ENCODE measurements at places on chromosomes 12 and 14.
A peak's percentile ranks its signal among the peaks of the same experiment; 100 is the strongest.

- peak; percentile 90 for DNase-seq
Observed at GRCh38 chr12:50924439-50925341, 27.7 kb upstream of the HIGD1C start.

GRCh38 chr14:92207928-92208265 lies 86.1 kb downstream of the CPSF2 start:
- DNase-seq: no peak

DNA sequence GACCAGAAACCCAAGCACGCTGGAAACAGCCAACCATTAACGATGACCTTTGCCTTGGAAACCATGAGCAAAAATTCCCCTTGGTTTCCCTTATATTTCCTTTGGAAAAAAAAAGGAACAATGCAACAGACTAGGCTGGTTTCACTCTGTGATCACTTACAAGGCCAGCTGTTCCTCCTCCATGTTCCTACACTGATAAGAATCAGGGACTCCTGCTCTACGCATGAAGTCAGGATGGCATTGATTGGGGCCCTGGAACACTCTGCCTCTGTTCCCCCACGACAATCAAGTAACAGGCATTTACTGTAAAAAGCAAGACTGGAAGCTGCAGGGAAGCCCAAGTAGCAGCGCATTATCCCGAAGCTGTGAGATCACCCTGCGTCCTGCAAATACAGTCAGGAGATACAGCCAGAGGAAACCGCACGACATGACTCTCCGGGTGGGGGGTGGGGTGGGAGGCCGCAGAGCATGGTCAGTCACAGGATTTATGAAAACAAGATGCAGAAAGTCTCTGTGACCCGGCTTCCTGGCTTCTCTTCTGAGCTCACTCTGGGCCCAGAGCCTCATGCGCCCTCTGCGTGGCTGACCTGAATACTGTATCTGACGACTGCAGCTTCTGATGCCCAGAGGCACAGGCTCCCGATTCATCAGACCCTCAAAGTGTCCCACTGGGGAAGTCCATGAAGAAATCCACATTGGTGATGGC lies 31.1 kb downstream of the SSH1 start:
- no peak for DNase-seq

- DNase-seq: no peak
Observed at GRCh38 chr14:22668417-22668816, 24.3 kb upstream of the OR6J1 start.

GRCh38 chr12:76706761-76707160 lies 57.2 kb upstream of the ZDHHC17 start:
- DNase-seq: no peak

DNA sequence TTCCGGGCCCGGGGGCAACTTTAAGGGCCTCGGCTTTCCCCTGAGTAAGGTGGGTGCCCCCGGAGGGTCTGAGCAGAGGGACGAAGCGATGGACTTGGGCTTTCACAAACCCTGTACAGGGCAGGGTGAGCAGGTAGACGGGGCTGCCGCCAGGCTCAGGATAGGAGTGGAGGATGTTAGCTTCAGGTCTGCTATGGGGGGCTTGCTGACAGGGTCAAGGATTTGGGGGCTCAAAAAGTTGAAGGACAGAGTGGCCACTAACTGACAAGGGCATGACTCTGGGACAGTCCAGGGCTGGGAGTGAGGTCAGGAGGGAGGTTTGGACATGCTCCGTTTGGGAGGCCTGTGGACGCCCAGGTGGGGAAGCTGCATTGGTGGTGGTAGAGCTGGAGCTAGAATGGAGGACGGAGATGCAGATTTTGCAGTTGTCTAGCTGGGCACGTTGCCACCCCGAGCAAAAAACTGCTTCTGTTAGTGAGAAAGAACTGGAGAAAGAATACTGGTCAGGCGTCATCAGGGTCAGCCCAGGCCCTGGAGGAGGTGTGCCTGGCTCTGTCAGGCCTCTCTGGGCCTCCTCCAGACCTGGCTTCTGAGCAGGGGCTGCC lies 113.3 kb downstream of the ADGRD1 start:
- DNase-seq: no peak

DNA sequence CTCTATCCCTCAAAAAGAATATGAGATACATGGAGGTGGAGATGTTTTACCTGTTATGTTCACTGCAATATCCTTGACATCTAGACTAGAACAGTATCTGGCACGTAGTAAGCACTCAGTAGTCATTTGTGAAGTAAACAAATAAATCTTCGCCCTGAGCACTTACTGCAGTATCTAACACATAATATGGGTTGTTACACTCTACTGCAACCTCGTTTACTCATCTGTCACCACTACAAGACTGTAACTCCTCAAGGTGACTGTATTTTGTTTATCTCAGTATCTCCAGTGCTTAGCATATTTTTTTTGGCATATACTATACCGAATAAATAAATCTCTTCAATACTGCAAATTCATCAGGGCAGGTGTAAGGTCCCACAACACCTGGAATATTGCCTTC lies 66.1 kb downstream of the WASHC3 start:
- no peak for DNase-seq
